Foreskin keratinocyte (primary cell): ENCODE measurements at places on chromosomes 7 and 10.
A peak's percentile ranks its signal among the peaks of the same experiment; 100 is the strongest.

DNA sequence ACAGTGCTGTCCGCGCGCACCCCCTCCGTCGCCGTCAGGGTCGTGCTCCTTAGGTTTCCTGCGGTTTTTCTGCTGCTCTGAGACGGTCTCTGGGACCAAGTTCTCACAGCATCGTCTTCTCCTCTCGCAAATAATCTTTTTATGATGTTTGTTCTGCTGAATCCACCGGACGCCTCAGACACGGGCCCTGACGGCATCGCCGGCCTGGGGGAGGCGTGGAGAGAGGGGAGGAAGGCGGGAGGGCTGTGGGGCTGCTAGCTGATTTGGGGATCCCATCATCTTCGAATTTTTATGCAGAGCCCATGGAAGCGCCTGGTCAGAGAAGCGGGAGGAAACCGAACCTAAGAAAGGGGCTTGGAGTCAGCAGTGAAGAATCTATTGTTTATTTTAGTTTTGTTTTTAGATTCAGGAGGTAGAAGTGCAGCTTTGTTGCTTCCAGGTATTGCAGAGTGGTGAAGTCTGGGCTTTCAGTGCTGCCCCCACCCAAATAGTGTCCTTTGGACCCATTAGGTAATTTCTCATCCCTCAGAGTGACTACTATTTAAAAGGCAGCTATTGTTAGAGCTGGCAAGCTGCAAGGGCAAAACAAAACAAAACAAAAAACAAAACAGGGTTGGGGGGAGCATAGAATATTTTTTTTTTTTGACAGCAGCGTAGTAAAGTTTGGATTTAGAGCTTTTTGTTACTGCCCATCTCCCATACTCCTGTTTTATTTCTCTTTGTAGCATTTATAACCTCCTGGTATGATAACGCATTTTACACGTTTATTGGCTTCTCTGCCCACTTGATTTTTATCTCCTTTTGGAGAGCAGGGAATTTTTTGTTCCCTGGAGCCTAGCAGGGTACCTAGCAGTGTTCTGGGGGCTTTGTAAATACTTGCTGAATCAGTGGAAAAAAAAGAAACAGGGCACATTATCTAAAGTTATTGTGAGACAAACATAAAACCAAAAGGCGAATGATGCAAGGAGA is 92.6 kb downstream of the SPAG6 start:
- no peak for DNase-seq

- DNase-seq, result peak; percentile 15
Measured at GRCh38 chr7:113698556-113699220, 220.1 kb downstream of the PPP1R3A start.

DNA sequence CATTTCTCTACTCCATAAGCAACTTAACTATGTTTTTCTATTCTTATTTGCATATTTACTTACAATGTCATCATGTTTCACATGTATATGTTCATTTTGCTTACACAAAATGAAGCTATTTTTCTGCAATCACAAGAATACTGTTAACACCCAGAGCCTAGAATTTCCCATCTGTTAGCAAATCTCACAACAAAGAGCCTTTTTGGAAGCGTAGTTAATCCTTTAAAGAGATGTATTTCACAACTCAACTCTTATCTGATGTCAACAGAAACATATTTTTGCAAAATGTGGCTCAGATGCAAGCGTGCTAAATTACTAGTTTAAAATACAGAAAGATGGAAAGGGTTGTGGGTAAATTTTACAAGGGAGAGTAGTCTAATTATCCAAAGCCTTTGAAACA is 110.6 kb upstream of the COL1A2 start:
- DNase-seq, result no peak

GRCh38 chr7:155440018-155440410 is 17.9 kb upstream of the EN2 start:
- DNase-seq, result no peak

GRCh38 chr7:77430927-77431326 is 14.8 kb upstream of the GSAP start:
- no peak for DNase-seq

GRCh38 chr7:107949443-107949935 is 53.5 kb downstream of the LAMB1 start:
- no peak for DNase-seq

GRCh38 chr10:68049289-68050078 is 25.6 kb downstream of the HERC4 start:
- DNase-seq, result no peak

DNA sequence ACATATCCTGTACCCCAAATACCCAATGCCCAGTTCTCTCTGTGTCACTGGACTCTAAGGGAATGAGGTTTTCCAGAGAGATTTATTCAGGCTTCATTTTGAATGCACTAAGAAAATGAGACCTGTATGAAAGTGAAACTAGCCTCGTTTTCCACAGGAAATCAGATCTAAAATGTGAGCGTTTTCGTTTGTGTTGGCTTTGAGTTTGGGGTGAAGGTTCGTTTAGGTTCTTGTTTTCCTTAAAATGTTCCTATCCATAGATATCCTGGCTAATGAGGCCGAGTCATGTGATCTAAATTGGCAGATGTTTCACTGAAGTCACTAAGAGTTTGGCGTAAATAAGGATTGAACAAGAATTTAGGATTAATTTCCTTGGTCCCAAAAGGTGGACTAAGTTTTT is 90.9 kb upstream of the BMPER start:
- DNase-seq, result no peak

- peak; percentile 75 for DNase-seq
Measured at GRCh38 chr10:33143160-33143728, 185.2 kb upstream of the ITGB1 start.

- peak; percentile 64 for DNase-seq
Measured at GRCh38 chr7:94087664-94088352, 83.7 kb upstream of the BET1 start.

- DNase-seq, result no peak
Measured at GRCh38 chr10:125151553-125152449, 8.6 kb downstream of the CTBP2 start.

DNA sequence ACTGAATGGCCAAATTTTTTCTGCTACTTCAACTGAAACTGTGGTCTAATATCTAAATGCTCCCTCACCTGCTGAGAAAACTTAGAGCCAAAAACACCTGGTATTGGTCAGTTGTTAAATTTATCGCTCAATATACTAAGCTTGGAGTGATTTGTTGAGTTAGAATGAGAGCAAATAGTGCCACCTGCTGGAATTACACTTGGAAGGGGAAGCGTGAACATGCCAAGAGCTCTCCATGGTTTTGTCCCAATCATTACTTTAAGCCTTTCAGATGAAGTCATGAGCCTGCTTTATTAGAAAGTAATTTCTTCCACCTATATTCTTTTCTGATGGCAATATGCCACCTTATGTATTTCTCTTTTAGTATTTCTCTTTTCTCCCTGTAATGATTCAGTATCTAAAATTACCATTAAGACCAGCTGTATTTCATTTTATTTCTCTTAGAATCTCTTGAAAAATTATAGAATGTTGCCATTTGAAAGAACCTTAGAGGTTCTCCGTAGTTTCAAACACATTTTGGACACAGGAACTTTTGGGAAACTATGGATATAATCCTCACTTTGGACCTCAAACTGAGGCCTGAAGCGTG is 447.8 kb upstream of the C7orf33 start:
- DNase-seq, result peak; percentile 7

- DNase-seq, result no peak
Measured at GRCh38 chr10:77138541-77138940, 499.1 kb downstream of the KCNMA1 start.

DNA sequence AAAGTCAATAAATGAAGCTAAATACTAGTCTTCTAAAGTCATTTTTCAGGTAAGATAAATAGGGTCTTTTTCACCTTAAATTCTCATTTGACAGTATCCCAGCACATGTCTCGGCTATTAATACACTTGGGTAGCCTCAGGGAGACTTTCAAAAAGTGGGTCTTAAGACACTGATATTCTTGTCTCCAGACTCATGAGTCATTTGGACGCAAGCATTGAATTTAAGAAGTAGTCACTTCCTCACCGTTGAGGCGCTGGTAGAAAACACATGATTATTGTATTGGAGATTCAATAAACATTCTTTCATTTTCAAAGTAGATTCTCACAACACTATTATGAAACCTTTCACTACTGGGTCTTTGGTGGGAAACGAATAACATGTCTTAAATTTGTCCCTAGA is 108.9 kb upstream of the SP8 start:
- DNase-seq, result peak; percentile 85
